Activated naive CD8-positive, alpha-beta T cell treated with anti-CD3 and anti-CD28 coated beads, Interleukin-2, amount 50 U/mL, for 16 hours (primary cell): ENCODE measurements at places on chromosomes 7 and 10.

GRCh38 chr7:151429560-151430331, 10.2 kb downstream of the CRYGN start:
- DNase-seq = no peak

DNA sequence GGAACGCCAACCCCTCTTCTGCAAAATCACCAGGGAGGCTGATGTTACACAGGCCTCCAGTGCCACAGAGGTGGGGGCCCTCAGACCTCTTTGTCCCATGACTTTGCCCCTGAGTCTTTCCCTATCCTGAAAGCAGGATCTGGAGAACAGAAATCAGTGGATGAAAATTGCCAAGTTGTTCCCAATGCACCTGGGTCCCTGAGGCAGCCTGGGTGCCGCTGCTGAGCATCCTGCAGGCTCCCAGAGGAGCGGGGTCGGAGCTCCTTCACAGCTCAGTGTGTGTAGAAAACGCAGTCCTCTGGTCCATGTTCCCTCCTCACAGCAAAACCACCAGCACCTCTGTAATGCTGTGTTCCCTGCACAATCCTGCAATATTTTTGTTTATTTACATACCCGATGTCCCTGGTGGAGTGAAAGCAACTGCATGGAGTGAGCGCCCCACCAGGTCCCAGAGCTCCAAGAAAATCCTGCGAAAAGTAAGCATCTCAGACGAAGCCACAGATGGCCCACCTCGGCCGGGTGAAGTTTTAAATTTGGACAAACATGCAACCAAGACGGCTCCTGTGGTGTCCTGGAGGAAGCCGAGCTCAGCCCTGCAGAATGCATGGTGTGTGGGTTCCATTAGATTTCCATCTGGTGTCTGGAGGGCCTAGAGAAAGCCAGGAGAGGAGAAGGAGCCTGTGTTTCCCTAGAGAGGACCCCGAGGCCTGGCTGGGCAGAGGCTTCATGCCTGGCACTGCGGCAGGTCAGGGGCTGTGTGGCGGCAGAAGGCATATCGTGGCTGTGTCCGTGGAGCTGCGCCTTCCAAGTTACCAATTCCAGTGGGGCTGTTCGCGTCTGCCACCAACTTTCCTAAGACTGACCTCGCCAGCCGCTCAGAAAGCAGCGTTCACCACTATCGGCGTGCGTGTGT, 235.2 kb downstream of the WDR37 start:
- no peak for DNase-seq

DNA sequence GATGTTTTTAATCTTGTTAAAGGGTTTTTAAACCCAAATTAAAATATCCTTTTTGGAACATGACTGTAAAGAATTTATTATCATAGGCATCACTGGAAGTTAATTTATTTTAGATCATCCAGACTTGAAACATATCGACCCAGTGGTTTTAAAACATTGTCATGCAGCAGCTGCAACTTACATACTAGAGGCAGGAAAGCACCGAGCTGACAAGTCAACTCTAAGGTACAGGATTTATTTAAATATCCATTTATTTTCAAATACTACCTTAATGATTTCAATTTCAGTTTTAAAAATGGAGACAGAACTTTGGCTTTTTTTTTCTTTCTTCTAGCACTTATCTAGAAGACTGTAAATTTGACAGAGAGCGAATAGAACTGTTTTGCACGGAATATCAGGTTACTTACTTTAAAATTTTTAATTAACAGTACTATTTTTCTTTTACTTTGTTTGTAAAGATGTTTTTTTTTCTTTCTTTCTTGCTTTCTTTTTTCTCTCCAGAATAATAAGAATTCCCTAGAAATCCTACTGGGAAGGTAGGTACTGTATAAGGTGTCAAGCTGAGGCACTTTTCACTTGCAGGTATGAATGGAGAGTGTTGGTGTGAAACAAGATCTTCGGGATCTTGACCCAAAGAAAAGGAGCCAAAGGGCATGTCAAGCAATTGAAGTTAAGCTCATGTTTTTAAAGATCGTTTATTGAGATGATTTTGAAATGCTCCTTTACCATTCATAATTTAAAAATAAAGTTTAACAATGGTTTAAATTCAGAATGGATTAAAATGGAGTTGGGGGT, 1.8 kb downstream of the COMMD3 start:
- DNase-seq = no peak

DNA sequence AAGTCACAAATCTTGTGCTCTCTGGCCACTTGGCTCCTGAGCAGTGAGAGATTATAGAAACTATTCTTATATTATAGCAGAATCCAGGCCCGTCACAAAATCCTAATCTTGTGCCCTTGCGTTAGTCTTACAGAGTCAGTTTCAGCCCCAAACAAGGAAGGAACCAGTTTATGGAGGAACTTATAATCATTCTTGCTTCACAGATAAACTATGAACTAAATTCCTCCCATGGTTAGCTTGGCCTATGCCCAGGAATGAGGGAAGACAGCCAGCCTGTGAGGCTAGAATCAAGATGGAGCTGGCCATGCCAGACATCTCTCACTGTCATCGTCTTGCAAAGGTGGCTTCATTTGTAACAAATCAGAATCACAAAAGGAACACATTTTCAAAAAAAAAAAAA, 199.7 kb upstream of the PITRM1 start:
- DNase-seq = no peak

- no peak for DNase-seq
These were observed 331.8 kb downstream of the CALN1 start for GRCh38 chr7:72080341-72080766.

GRCh38 chr7:50205011-50205410, 99.5 kb upstream of the IKZF1 start:
- DNase-seq = no peak

DNA sequence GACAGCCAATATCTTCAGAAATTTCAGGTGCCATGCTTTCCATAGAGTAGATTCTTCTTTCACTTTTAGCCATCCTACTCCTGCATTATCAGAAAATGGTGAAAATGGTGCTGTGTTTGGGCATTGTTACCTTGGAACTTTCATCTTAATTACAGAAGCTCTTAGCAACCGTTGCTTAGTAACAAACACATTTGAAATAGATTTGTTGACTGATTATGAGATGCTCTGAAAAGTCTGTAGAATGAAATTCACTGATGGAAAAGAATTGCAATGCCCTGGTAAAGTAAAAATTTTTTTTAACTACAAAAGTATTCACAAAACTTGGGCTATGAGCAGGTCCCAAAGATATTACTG, 249.3 kb upstream of the NEBL start:
- no peak for DNase-seq

- no peak for DNase-seq
These were observed 45.1 kb downstream of the CHN2 start for GRCh38 chr7:29239638-29240037.

DNA sequence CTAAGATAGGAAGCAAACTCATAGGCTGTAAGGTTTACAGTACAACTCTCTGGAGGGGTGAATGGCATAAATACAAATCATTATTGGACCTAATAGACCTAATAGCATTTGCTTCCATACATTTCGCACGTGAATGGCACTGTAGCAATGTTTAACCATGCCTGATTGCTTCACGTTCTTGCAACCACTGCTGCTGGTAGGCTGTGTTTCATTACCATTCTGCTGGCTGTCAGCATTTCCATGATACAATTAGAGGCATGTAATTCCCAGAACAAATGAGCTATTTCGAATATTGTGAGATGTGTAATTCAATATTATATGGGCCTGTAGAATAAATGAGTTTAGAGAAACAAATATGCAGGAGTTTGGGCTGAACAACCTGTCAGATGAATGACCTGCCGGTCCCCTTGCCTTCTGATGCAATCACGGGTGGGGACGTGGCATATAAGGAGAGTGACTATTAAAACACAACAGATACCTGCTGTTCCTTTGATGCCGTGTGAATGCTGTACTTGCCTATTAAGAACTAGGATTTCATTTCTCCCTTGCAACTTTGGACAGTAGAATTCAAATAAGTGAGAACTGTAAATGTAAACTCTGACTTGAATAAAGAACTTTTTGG, 393.4 kb downstream of the ACTR3B start:
- no peak for DNase-seq

- DNase-seq = no peak
These were observed 140.8 kb upstream of the NFE2L3 start for GRCh38 chr7:26011039-26011696.

DNA sequence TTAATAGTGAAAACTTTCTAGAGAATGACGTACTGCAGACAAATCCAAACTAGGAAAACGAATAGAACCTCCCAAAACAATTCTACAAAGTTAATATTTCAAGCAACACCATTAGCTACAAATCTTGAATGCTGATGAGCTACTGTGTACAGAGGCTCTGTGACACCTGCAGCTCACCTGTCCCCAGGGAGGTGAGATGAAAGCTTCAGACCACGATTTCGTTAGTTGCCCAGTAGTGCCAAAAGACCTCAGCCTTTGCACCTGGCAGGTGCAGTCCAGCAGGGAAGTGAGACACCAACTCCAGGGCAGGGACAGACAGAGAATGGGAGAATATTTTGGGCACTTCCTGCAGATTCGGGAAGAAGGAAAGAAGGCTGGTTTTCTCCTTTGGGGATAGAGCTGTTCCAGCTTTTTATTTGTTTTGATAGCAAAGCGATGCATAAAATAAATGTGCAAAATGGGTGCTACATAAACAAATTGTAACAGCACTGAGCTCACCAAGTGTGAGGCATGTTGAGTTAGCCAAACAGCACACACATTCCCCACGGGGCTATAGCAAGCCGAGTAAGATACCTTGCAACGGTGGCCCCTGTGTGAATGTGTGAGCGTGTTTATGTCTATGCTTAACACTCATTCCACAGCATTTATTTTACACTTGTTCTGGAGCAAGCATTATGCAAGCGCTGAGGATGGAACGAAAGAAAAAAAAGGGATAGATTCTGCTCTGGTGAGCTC, 1024.8 kb upstream of the AUTS2 start:
- DNase-seq = no peak

DNA sequence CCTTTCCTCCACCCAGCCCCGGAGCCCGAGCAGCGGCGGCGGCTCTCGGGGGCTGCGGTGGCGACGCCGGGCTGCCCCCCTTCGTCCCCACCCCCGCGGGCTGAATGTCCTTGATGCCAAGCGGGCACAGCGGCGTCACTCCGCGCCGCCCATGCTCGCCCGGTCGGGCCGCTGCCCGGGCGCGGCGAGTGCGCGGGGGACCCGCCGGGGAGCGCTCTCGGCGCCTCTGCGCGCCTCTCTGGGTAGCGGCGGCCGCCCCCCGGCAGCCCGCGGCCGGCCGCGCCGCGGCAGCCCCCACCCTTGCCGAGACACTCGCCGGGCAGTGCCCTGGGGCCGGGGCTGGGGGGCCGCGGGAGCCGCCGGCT, 433 bp upstream of the PLXNA4 start:
- DNase-seq = no peak

- peak; percentile 29 for DNase-seq
These were observed 70.1 kb downstream of the AMZ1 start for GRCh38 chr7:2757904-2758672.

GRCh38 chr7:14752301-14752700, 150.2 kb downstream of the DGKB start:
- no peak for DNase-seq

DNA sequence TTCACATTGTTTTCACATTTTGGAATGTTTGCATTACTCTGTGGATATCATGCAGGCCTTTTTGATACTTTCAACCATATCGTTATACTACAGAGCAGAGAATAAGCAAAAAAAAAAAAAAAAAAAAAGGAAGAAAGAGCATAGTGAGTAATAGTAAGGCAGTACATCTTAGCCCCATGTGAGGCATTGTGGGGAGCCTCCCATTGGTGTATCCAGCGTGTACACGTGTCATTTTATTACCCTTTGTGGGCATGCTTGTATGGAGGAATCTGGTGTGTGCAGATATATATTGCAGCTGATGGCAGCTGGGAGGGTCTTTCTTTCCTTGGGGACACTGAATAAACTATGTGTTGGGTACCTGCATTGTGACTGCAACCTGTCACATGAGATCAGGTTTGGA, 19.6 kb downstream of the R3HCC1L start:
- DNase-seq = no peak

GRCh38 chr10:104144931-104145330, 23.0 kb downstream of the SFR1 start:
- DNase-seq = no peak

DNA sequence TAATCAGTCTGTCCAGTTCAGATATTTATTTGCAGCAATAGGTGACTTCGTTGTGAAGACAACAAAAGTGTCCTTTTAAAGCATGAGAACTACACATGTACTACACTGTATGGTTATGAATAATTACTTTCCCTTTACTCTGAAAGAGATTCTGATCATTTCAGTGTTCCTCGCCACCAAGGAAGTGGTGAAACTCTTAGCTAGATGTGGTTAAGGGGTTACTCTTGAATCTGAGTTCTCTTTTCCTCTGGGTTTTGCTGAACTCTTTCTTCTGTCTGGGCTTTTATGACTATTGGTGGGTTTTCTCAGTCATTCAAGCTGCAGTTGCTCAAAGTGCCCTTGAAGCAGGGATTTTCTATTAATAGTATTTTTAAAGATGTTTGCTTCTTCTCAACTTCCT, 127.9 kb upstream of the SEM1 start:
- peak; percentile 1 for DNase-seq

GRCh38 chr10:110636932-110637557, 7.1 kb upstream of the RBM20 start:
- no peak for DNase-seq

DNA sequence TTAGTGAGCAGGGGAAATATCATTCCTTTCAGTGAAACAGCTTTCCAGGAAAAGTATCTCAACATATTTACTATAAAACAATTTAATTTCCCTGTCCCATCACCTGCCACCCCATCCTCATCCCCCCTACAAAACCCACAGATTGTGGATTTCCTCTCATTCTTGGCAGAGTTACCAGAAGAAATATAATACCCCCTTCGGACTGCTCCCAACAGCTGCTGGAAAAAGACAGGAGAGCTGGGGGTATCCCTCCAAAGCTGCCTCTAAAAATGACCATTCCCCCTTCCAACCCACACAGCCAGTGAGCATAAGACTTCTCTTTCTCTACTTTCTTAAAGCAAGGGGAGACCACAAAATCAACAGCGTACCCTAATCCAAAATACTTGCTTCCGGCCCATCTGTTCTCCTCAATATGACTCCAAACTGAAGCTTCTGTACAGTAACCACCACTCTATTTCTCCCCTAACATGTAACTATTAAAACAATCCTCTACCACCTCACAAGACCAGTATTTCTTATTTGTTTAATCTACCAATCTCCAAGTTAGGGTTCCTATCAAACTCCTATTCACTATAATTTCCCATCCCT, 7.8 kb downstream of the FBXW4 start:
- DNase-seq = no peak

- peak; percentile 3 for DNase-seq
These were observed 51.1 kb upstream of the IL6 start for GRCh38 chr7:22675917-22676343.

DNA sequence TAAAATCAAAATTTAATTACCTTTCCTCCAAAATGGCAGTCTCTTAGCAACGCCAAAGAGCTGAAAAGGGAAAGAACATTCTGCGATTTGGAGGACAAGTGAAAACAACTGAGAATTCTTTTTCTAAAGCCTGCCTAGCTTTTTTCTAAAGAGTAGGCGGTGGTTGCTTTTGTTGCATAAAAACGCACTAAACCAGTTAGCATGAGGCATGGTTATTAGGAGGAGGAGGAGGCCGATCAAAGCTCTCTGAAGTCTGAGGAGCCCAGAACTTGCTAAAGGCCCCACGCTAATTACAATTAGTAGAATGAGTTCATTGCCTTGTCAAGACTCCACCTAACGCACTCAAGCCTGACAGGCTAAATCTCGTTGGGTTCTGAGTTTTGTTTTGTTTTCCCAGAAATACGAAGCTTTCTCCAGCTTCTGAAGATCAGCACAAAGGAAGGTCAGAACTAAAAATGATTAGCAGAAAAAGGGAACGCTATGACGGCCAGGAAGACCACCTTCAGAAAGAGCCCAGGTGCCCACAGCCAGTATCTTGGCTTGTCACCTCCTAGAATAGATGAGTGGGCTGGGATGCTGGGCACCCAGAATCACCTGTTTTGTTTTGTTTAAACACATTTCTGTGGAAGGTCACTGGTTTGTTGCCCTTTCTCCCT, 72.0 kb downstream of the FGFR2 start:
- DNase-seq = no peak
